ENCODE measurements at places on chromosomes 4 and X.

DNA sequence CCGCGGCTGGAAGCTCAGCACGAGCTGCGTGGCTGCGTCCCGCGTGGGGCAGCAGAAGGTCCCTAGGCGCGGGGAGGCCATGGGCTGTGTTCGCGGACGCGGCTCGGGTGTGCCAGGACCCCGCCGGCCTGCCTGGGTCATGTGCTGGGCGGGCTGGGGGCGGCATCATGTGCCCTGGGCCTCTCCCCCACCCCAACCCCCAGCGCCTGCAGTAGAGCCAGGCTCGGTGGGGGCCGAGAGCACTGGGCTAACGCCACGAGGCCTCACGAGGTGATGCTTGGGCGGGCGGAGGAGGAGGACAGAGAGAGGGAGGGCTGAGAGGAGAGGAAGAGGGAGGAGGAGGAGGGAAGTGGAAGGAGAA is at the start of gene GPR143:
Gene GPR143 (minus strand): TSS at position 111 of the 361 bp plus-strand sequence. CDS start 30 bp downstream, at position 81.
- no peak for DNase-seq

- DNase-seq: no peak
Observed at GRCh38 chr4:103100691-103101090, 1.1 kb upstream of the BDH2 start.

DNA sequence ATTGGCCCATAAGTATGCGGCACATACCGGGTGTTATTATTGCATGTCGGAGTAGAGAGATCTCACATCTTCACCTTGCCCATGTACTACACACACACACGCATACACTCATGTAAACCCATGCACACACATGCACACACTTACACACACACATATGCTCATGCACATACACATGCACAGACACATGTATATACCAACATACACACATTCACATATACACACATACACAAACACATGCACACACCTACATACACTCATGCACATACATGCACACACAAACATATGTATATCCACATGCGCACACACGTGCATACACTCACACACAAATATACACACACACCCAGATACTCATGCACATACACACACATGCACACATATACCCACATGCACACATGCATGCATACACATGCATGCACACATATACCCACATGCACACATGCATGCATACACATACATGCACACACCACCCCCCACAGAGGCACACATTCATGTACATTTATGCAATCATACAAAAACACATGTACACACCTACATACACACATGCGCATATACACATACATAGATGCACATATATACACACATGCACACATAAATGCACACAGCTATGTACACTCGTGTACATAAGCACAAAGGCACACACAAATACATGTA is 11.2 kb downstream of the CYP4V2 start:
- no peak for DNase-seq

DNA sequence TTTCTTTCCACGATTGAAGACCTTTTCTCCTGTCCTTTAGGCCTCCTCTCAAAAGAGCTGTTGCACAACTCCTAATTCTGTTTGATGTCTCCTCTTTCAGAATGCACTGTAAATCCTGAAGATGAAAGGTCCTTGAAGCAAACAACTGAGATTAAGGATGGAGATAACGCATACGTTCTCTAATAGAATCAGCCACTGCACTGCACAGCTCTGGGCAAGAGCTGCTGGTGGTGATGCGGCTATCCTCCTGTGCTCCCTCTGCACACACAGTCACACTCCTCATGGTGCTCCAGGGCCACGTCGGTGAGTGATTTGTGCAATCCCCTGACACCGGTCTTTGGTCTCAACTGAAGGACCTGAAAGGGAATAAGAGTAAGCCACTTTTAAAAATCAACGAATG is 208.7 kb downstream of the PDGFC start:
- DNase-seq: no peak

- peak; percentile 14 for DNase-seq
Observed at GRCh38 chr4:157076578-157076947, 613 bp downstream of the GLRB start.

DNA sequence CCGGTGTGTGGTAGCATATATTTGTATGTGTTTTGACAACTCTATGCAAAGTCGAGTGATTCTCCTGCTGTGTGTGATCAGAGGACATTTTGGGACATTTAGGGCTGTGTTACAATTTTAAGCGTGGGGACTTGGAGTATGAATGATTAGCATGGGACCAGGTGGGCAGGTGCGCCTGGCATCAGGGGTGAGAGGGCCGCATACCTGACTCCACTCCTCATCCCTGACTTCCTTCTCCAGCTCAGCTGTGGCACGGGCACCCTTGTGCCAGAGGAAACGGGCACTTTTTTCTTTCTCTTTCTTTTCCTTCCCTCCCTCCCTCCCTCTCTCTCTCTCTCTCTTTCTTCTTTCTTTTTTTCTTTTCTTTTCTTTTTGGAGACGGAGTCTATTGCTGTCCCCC is 15.7 kb upstream of the PLCXD1 start:
- DNase-seq: no peak

DNA sequence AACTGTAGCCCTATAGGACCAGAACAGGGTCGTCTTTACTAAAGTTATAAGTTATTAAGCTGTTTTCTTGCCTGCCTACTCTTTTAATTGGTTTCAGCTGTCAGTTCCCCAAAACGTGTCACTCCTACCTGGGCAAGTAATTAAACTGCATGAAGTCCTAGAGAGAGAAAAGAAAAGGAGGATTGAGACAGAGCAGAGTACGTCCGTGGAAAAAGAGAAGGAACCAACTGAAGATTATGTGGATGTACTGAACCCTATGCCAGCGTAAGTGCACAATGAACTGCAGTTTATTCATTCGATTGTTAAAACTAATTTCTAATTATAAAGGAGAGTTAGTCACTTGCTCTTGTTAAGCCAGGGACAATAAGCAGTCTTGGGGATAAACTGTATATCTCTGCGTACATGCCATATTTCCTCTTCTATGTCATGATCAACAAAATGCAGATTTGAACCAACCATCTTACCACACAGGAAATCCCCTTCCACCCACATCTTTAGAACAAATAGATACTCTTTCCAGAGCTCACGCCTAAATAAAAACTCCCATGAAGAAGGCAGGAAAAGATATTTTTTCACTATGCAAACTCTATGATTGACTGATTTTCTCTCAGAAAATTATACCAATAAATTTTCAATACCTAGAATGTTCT is 22.8 kb downstream of the STAP1 start:
- DNase-seq: no peak

- DNase-seq: peak; percentile 94
Observed at GRCh38 chr4:112082954-112083586, 62.2 kb upstream of the FAM241A start.

DNA sequence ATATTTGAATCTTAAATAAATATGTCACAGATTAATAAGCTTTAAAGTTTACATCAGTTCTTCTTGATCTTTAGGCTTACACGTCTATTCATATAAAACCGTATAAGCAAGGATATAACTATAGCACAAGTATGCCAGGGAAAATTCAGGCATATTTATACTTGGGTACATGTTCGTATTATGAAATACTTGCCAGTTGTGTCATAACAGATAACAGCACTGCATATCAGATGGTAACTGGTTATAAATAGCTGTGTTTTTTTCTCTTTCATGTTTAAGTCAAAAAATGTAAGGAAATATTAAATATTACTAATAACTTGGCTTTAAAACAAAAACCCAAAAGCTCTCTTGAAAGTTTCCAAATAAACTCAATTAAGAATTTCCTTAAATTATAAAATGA is 17.5 kb downstream of the BRWD3 start:
- no peak for DNase-seq

DNA sequence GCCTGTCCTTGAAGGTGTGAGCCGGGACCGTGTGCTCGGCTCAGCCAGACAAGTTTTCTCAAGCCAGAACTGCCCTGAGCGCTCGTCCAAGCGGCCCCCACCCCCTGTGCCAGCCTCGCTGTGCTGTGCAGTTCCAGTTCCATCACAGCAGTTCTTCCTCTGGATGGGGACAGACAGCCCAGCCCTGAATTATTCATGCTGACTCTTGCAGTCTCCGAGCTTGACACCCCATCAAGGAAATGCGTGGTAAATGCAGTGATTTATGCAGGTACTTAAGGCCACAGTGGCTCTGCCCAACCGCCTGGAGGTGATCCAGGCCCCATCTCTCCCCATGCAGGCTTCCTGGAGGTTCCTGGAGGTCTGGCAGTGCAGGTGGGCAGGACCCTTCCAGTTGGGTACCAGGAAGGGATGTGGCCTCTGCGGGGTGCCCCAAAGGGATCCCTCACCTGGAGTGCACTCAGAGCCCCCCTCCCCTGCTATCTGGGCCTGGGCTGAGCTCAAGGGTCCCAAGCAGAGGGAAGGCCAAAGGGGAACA is 44.8 kb upstream of the HMX1 start:
- DNase-seq: no peak
